Pulmonary artery endothelial cell (primary cell): ENCODE measurements at places on chromosomes 7 and 10. TPM values are rescaled to one million over a fixed set of nuclear protein-coding genes. Genes with fewer than 3 reads are reported as not detected.

DNA sequence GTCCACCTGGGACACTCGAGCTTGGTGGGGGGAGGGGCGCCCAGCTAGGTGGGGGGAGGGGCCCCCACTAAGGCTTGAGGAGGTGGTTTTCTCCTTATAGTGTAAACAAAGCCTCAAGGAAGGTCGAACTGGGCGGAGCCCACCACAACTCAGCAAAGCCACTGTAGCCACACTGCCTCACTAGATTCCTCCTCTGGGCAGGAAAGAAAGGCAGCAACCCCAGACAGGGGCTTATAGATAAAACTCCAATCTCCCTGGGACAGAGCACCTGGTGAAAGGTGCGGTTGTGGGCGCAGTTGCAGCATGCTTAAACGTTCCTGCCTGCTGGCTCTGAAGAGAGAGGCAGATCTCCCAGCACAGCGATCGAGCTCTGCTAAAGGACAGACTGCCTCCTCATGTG is 133.1 kb downstream of the SNX13 start:
- no peak for DNase-seq

DNA sequence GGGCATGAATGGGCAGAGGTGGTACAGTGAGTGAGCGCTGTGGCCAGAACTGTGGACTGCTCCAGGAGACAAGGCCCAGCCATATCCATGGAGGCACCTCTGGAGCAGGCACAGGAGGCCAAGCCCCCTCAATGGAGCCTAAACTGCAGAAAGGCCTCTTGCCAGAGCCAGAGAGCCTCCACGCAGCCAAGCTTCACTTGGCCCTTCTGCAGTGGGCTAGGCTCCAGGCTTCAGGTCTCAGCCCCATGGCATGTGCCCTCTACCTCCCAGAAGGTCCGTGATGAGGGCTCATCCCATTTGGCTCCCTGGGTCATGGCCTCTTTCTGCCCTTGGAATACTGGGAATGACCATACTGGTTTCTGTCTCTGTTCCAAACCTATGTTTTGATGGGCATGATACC is 8.9 kb downstream of the PDE1C start:
- DNase-seq: no peak

Gene FFAR4
- total RNA-seq: not detected in 2 replicates

- DNase-seq: no peak
These were observed 43.1 kb downstream of the ZEB1 start for GRCh38 chr10:31362023-31362641.

DNA sequence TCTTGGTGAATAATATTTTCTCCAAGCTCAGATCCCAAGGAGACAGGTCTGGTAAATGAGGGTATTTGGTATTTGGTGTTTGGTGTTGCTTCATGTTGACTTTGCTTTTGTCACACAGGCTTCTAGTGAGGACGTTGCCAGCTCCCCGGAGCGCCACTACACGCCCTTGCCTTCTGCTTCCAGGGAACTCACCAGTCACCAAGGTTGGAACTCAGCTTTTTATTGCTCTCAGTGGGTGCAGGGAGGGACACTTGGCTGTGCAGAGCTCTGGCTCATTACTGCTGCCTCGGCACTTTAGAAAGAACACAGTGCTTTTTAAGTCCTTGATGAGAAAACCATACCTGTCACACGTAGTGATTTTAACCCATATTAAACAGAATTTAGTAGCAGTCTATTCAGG is 892.9 kb downstream of the LRMDA start:
- DNase-seq: no peak

DNA sequence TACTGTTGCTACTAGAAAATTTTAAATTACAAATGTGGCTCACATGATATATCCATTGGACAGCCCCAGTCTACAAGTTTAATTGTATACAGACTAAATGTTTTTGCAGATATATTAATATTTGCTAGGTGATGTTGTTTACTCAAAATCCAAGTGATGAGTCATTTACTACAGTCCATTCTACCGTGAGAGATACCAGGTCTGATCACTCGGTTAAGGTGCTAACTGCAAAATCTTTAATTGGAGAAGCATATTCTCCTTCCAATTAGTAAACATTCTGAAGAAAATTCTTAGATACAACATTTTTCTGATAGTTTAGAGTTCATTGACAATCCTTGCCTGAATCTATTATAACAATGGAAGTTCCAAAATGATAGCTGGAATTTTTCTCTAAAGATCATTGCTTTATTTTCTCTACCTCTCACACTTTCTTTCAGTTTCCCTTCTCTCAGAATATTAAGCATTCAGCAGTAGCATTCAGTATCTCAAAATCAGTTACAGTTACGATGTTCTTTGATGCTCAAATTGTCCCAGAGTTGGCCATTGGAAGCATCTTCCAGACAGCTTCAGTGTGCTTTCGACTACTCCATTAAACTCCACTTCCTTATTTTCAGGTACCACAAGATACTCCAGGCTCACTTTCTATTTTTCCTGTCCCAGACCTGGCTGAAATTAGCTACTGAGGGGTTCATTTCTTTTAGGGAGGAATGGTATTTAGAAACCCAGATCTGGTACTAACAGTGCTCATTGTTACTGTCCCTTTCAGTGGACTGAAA is 2.3 kb downstream of the ABCB1 start:
- DNase-seq: no peak

GRCh38 chr10:66941491-66941890 is 15.7 kb downstream of the LRRTM3 start:
- DNase-seq: no peak

DNA sequence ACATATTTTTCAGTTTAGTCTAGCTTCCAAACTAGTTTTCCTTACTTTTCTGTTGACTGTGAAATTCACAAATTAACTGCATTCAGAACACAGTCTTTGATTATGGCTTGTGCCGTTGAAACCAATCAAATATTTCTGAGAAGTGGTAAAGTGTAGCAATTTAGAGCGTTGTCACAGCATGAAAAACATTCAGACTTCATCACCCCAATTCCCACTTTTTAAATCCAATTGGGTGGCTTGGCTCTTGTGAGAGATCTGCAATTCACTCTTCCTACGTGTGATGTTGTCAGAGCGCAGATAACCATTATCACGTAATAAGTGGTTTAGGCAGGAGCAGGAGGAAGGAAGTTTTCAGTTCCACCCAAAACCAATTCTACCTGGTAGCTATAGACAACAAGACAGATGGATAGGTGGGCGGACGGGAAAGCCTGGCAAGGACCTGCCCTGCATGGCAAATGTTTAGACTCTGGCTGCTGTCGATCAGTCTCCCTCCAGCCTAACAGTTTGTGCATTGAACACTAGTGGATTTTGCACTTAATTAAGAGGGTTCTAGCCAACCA is 8.9 kb downstream of the COBL start:
- no peak for DNase-seq

Gene ZNF722
- not detected in 2 replicates for total RNA-seq

- DNase-seq: no peak
These were observed 125.0 kb upstream of the GJD4 start for GRCh38 chr10:35480142-35480541.

DNA sequence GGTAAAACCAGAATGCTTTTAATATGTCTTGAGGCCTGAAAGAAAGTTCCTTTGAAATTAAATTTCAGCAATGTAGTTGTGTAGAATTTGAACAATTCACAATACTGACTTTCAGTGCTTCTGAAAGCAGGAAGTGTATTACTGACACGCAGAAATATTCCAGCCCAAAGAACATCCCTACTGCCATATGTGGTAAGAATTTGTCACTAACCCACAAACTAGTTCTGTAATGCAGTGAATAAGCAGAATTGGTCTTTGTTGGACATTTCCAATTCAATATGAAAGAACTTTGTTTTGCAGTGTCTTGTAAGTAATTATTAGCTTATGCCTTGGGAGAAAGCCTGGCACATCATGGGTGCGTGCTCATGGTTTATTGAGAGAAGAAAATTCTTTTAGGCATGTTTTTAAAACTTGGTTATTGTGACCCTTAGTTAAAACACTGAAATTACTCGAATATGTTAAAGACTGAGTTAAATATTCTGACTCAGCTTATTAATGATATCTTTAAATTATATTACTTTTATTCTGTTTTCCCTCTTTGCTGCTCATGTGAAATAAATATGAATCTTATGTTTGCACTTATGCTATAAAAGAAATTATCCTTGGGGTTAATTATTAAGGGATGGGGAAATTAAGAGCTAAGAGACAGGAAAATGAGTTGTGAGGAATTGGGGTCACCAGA is 33.4 kb downstream of the PTPN12 start:
- peak; percentile 5 for DNase-seq

DNA sequence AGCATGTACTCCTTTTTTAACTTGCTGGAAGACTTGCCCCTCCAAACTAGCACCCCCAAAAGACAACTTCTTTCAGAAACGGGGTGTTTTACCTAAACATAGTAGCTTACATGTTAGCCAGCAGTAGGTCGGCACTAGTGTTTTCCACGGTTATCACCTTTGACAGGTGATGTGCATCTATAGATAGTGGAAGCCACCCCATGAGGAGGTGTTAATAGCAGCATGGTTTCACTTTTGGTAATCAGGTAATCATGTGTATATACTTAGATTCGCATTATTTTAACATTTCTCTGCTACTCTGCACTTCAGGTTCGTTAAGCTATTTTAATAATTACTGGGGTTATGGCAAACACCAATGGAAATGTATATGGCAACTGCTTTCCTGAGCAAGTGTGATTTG is 17.6 kb downstream of the SRI start:
- no peak for DNase-seq

GRCh38 chr7:26723129-26723528 is 141.3 kb downstream of the SKAP2 start:
- no peak for DNase-seq

- DNase-seq: no peak
These were observed 58.8 kb downstream of the SHOC2 start for GRCh38 chr10:110978204-110978603.

Gene GNGT1
- total RNA-seq: not detected in 2 replicates

Gene NPSR1
- total RNA-seq: not detected in 2 replicates
